ENCODE measurements at places on chromosomes 4 and X.
A peak's percentile ranks its signal among the peaks of the same experiment; 100 is the strongest.

DNA sequence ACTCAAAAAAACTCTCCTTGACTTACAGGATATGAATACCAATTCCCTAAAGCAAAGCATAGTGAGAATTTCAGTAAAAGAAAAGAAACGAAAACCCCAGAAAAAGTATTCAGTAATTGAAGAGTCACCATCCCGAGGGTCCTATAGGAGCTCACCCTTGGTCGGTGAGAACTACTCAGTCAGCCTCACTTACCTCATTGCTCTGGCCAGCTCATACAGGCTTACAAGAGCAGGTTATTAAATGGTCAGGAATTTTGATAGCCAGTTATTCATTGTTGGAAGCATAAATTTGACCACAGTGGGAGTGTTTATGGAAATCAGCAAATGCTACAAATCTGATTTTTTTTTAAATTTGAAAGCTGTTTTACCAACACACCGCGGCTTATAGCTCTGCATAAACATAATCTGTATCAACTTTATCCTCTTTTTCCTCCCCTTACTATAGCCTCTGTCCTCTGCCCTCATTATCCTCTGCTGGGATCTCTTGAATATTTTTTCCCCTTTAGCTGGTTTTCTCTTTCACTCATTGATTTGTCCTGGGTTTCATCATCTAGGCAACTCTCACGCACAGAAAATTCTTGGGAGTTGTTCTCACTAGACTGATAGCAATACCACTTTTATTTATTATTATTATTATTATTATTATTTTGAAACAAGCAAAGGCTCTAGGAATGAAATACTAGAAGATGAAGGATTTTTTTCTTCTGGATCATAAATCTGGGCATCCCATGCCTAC lies 11.0 kb upstream of the CXCL2 start:
- peak; percentile 89 for DNase-seq

GRCh38 chr4:85747882-85748491 lies 273.0 kb downstream of the ARHGAP24 start:
- DNase-seq, result peak; percentile 26

DNA sequence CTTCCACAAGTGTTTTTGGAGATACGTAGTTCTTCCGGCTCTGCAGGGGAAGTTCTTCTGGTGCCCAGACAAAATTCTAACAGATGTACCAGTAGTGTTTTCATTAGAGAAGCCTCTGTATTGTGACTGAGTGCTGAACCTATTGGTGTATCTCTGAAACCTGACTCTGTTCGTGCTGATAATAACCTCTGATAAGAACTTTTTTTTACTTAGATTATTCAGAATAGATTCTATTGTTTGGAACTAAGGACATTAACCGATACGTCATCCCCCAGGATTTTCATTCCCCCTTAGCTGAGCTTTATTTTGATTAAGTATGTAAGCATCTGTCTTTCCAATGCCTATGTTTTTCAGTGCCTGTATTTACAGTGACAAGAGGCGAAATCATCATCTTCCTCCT lies 362.9 kb downstream of the PDGFC start:
- DNase-seq, result no peak

DNA sequence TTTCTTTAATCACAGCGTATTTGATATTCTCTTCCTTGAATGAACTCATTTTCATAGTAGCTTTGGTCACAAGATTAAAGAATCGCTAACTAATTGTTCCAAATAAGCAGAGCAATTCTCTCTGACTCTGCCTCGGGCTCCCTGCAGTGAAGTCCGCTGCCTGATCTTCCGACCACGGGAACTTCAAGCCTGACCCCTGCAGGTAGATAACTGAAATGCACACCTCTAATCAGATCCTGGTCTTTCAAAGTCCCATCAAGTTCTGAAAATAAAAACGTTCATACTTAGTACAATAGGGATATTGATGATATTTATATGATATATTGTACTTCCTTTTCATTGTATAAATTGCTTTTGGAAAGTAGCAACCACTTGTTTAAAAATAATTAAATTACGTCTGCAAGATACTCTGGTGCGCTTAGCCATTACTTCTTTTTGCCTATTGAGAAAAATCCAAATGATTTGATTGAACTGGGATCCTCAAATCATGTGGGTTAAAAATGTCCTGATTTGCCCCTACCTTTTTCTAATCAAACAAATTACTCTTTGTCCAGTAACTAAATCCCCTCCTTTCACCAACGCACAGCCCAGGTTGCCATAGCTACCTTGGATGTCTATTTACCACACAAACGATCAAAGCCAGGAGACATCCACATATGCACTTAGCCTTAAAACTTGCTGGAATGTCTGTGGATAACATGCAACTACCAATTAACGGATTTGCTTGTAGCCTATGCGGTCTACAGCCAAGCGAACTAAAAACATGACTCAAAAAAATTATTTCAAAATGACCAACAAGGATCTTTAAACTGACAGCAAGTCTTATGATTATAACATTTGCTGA lies 4.2 kb downstream of the MID1 start:
- DNase-seq, result no peak

GRCh38 chrX:1593286-1594271 lies 2.2 kb downstream of the AKAP17A start:
- DNase-seq, result no peak

- no peak for DNase-seq
Observed at GRCh38 chr4:38609614-38610013, 54.4 kb upstream of the KLF3 start.

- no peak for DNase-seq
Observed at GRCh38 chr4:63218856-63219255, 1190.4 kb downstream of the TECRL start.

DNA sequence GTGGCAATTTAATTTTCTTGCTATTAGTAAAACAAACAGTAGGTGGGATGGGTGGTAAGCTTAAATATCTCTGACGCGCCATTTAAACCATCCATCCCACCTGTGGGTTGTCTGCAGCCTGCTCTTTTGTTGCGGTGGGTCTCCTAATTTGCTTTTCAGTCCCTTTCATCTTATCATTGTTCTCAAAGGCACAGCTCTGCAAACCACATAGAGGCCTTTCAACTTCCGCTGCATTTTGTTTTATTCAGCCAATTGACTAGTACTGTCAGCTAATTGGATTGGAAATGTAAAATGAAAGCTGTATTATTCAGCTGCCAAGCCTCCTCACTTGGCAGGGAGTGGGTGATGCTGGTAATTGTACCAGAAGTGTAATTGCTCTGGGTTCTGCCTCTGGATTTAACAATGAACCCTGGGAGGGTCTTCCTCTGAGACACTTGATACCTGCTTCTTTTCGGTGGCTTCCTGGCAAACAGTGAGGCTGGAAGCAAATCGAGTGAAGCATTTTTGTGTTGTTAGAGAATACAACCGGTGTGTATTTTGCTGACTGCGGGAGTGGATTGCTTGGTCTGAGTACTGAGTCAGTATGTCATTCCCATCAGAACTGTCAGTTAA lies 165.6 kb downstream of the FRAS1 start:
- no peak for DNase-seq

DNA sequence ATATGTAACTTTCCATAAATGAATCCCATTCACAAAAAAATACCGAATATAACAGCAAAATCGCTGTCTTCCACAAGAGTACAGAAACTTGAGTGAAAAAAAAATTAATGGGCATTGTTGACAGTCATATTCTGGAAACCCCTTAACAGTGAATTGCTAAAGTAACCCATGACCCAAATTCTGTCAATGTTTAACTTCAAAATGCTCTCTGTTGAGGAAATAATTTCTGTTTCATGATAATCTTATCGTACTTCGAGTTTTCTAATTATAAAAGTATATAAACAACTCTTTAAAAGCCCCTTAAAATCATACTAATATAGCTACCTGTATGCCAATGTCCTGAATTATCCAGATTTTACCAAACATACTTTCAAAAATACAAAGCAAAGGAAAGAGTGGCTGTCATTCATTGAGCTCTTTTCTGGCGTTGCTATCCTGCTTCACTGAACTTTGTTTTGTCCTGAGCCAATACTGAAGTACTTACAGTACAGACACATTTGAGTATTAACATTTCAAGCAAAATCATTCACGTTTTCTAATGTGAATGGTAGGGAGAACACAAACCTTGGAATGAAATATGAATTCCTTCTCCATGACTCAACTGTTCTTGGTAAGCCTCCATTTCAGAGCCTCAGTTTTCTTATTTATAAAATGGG lies 2.4 kb downstream of the XAGE3 start:
- DNase-seq, result no peak

GRCh38 chr4:188691811-188692210 lies 552.6 kb downstream of the TRIML1 start:
- no peak for DNase-seq

DNA sequence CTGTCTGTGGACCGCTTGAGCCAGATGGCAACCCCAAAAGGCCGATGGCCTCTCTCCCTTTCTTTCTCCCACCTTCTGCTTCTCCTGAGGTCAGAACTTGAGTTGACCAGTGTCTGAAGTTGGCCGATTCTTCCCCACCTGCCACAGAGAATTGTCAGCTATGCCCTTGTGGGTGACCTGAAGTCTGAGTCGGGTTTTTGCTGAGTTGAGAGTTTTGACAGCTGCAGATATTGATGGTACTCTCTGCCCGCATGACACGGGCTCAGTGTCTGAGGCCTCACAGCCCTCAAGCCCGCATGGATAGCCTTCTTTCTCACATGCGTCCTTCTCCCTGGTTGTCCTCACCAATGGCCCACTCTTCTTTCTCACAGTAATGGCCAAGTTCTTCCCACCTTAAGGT lies 111.0 kb downstream of the EFNB1 start:
- DNase-seq, result no peak

DNA sequence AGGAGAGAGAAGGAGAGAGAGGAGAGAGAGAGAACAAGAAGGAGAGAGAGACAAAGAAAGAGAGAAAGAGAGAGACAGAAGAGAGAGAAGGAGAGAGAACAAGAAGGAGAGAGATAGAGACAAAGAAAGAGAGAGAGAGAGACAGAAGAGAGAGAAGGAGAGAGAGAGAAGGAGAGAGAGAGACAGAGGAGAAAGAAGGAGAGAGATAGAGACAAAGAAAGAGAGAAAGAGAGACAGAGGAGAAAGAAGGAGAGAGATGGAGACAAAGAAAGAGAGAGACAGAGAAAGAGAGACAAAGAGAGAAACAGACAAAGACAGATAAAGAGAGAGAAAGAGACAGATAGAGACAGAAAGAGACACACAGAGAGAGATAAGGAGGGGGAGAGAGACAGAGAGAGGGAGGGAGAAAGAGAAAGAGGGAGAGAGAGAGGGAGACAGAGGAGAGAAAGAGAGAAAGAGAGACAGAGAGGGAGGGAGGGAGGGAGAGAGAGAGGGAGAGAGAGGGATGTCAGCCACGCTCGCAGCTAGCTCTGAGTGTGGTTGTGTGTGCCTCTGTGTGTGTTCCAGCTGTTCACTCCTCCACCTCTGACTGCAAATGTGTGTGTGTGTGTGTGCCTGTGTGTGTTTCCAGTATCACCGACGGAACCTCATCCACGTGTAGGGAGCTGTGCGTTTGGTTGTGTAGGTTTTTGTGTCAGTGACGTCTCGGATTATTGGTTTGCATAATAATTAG lies 105.8 kb downstream of the CRLF2 start:
- no peak for DNase-seq

- DNase-seq, result no peak
Observed at GRCh38 chrX:48003367-48003757, 427 bp downstream of the ZNF182 start.

DNA sequence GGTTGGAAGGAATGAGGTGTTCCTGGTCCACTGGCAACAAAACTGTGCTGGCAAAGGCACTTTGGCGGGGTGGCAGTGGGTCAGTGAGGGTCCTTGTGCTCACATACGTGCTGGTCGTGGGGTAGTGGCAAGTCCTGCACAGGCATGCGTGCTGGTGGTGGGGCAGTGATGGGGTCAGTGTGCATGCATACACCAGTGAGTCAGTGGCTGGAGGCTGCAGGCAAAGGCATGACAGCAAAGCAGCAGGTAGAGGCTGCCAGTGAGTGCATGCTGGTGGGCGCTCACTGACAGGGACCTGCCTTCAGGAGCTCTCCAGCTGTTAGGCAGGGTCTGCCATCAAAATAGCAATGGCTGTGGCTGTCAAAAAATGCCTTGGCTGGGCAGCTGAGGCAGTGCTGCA lies 42.1 kb downstream of the TMPRSS11E start:
- no peak for DNase-seq

DNA sequence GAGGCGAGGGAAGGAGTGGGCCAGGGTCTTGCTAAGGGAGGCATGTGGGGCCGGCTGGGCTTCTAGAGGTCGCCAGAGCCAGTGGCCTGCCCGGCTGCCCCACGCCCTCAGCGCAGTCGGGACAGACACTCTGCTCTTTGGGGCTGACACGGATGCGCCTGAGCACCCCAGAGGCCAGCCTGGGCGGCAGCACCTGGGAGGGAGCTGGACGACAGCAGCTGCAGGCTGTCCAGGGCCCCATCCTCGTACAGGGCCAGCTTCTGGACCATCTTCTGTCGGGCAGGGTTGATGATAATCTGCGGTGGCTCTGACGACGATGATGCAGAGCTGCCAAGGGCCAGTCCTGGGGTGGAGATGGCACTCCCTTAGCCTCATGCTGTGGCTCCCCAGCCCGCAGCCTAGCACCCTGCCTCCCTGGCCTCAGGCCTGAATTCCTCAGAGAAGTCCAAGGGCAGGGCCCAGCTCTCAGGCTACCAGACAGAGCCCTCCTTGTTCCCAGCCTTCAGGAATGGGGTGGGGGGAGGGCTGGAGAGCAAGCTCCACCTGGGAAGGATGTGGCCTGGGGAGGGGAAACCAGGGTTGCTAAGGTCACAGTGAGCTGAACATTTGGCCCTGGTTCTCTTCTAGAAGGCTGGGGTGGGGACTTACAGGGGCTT lies 7.2 kb downstream of the IRAK1 start:
- no peak for DNase-seq

- DNase-seq, result no peak
Observed at GRCh38 chr4:139898293-139898692, 232.7 kb downstream of the MGST2 start.

DNA sequence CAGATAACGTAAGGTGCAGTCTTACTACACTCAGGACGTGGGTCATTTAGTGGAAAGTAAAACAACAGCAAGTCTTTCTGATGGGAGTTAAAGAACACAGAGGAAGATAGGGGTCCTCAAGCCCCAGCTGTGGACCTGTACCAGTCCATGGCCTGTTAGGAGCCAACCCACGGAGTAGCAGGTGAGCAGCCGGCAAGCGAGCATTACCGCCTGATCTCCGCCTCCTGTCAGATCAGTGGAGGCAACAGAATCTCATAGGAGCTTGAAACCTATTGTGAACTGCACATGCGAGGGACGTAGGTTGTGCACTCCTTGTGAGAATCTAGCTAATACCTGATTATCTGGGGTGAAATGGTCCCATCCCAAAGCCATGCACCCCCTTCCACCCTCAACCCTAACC lies 1180.8 kb downstream of the FSTL5 start:
- no peak for DNase-seq

GRCh38 chr4:189279188-189279587 lies 661.5 kb upstream of the FRG1 start:
- DNase-seq, result no peak

DNA sequence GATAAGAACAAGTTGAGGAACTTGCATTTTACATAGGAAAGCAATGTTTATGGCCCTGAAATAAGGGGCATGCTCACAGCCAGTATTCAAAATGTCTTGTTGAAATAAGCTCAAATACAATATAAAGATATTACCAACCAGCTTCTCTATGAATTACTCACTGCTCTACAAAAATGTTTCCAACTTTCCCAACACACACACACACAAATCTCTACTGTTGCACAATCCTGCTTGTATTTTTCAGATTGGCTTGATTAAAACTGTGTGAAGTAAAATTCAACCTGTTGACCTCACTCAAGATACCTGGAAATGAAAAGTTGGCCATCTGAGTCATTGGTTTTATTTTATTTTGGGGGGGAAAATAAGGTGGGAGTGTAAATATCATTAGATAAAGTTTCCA lies 128.6 kb downstream of the CHIC2 start:
- peak; percentile 67 for DNase-seq

Measured in NCI-H226 (cell line).